PC-9 (cell line): ENCODE measurements at places on chromosomes 3 and 15. TPM values are rescaled to one million over a fixed set of nuclear protein-coding genes. Genes with fewer than 3 reads are reported as not detected.

ALDH1L1 gene
- 46.9 and 50.0 TPM in 2 replicates for total RNA-seq

GOLGA6L7 gene
- total RNA-seq: not detected in 2 replicates

ADAMTS9 gene
- 1.2 and 4.5 TPM in 2 replicates for total RNA-seq

AHSG gene
- not detected in 2 replicates for total RNA-seq

ANKUB1 gene
- not detected in 2 replicates for total RNA-seq

MORF4L1 gene
- total RNA-seq: 240 and 282 TPM in 2 replicates

ANKRD63 gene
- total RNA-seq: not detected in 2 replicates

TASOR gene
- total RNA-seq: 47.1 and 55.1 TPM in 2 replicates

GOLGA8H gene
- total RNA-seq: not detected in 2 replicates

TPRG1 gene
- total RNA-seq: 1.7 and 1.9 TPM in 2 replicates

CPEB1 gene
- not detected in 2 replicates for total RNA-seq

TM2D3 gene
- 18.8 and 21.7 TPM in 2 replicates for total RNA-seq

TRPM1 gene
- not detected in 2 replicates for total RNA-seq

ATP13A4 gene
- total RNA-seq: 0.22 TPM in 1 of 2 replicates, not detected in the other

DNAJA4 gene
- 0.33 and 0.35 TPM in 2 replicates for total RNA-seq

EXD1 gene
- 0.70 TPM in 1 of 2 replicates, not detected in the other for total RNA-seq

SLC6A1 gene
- total RNA-seq: not detected in 2 replicates

IGSF11 gene
- not detected in 2 replicates for total RNA-seq

PCOLCE2 gene
- 1.5 and 2.5 TPM in 2 replicates for total RNA-seq

FAM174B gene
- 77.5 and 90.3 TPM in 2 replicates for total RNA-seq

FBXO40 gene
- total RNA-seq: not detected in 2 replicates

MFGE8 gene
- total RNA-seq: 54.5 and 64.3 TPM in 2 replicates

CERS3 gene
- total RNA-seq: not detected in 2 replicates

NUTM1 gene
- total RNA-seq: not detected in 2 replicates

POTEB2 gene
- not detected in 2 replicates for total RNA-seq

VIPR1 gene
- total RNA-seq: 19.7 and 23.9 TPM in 2 replicates

CFAP161 gene
- 1.4 and 2.0 TPM in 2 replicates for total RNA-seq

ISLR2 gene
- total RNA-seq: 0.15 and 0.25 TPM in 2 replicates

ZXDC gene
- total RNA-seq: 52.9 and 55.4 TPM in 2 replicates

SYNM gene
- 2.2 and 2.4 TPM in 2 replicates for total RNA-seq

XYLB gene
- total RNA-seq: 2.4 and 4.2 TPM in 2 replicates

KLF15 gene
- 0.65 and 0.70 TPM in 2 replicates for total RNA-seq

GOLGA6L24 gene
- total RNA-seq: not detected in 2 replicates

B3GNT5 gene
- total RNA-seq: 30.7 and 33.6 TPM in 2 replicates
